Activated CD4-positive, alpha-beta T cell treated with anti-CD3 and anti-CD28 coated beads, Interleukin-2, amount 50 U/mL, for 48 hours (primary cell): ENCODE measurements at places on chromosomes 12 and 14.

DNA sequence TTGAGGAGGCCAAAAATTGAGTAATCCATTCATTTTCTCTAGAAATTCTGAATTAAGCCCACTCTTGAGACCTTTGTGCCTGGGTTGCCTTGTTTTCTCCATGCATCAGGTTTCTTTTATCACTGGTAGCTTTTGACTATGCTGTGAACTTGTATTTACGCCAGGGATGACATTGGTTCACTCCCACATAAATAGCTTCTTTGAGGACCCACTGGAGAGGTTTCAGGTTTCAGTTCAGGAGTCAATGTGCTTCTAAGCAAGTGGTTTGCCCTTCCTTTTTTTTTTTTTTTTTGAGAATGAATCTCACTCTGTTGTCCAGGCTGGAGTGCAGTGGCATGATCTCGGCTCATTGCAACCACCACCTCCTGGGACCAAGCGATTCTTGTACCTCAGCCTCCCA lies 10.2 kb upstream of the SLC17A8 start:
- DNase-seq: no peak

GRCh38 chr14:95460647-95461478 lies 55.6 kb downstream of the SYNE3 start:
- DNase-seq: no peak

GRCh38 chr12:132535019-132535418 lies 45.1 kb downstream of the FBRSL1 start:
- no peak for DNase-seq

DNA sequence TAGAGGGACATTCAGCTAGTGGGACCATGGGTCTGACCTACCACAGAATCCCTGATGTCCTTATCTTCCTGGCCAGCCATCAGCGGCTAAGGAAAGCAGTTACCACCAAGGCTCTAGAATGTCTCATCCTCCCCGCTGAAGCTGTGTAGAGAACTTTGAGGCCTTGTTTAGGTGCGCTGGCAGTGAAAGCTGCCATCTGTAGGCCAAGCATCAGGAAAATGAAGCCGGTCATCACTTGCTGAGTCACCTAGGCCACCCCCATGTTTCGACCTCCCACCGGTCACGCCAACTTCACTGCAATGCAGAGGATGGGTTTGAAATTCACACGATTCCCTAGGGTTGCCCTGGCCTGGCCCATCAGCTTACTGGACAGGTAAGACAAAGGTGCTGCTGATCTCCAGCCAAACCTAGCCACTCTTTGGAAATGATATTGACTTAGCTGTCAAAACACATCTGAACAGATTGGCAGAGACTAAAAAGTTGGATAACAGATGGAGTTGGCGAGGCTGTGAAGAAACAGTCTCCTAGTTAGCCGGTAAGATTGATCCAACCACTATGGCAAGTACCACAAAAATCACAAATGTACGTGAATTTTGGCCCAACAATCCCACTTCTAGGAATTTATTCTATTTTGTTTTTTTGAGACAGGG lies 52.0 kb downstream of the NOS1 start:
- no peak for DNase-seq

GRCh38 chr12:53579545-53579955 lies 46.6 kb downstream of the ATF7 start:
- no peak for DNase-seq

DNA sequence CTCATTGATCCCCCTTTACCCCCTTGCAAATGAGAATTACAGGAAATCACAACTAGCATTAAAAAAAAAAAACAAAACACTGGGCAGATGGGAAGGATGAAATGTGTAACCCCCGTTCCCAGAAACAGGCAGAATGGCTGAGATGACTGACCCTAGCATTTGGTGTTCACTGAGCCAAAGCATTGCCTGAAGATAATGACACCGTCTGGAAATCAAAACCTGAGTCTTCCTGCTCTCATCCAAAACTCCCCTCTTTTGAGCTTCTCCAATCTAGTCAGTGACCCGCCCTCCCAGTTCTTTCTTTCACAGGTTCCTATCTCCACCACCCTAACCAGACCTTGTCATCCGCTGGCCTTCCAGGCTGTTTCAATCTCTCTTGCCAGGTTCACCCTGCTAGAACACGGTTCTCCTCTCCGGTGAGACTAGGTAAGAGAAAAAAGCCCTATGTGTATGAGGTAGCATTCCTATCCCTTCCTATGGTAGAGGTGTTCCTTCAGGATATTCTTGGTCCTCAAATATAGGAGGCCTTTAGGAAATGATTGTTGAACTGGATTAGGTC lies 21.3 kb downstream of the SUSD6 start:
- no peak for DNase-seq

DNA sequence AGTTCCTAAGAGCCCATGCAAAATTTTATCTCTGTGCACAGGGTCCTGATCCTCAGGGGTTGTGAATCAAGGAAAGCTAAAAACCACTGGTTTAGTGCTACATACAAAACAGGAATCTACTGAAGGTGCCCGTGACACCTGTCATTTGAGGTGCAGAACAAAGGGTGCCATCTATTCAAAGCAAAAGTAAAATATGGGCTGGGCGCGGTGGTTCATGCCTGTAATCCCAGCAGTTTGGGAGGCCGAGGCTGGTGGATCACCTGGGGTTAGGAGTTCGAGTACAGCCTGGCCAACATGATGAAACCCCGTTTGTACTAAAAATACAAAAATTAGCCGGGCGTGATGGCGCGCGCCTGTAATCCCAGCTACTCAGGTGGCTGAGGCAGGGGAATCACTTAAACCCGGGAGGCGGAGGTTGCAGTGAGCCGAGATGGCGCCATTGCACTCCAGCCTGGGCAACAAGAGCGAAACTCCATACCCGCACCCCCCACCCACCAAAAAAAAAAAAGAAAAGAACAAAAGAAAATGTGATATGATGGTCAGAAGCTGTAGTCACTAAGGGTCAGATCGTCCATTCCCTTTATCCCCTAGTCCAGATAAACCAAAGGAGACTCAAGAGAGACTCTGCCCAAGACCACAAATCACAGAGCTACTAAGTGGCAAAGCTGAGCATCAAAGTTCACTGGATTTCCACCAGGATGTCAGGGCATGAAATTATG lies 3.4 kb downstream of the PPTC7 start:
- DNase-seq: no peak
